Fibroblast of the aortic adventitia (primary cell): ENCODE measurements at places on chromosomes 6 and 20. TPM values are rescaled to one million over a fixed set of nuclear protein-coding genes. Genes with fewer than 3 reads are reported as not detected.

CDC40 gene
- 21.8 and 32.3 TPM in 2 replicates for total RNA-seq

PAX1 gene
- not detected in 2 replicates for total RNA-seq

CLDN20 gene
- not detected in 2 replicates for total RNA-seq

FAM83B gene
- 0.09 TPM in 1 of 2 replicates, not detected in the other for total RNA-seq

CST4 gene
- total RNA-seq: not detected in 2 replicates

TJAP1 gene
- 14.2 and 24.4 TPM in 2 replicates for total RNA-seq

FNDC11 gene
- total RNA-seq: 0.25 and 0.45 TPM in 2 replicates

TRERF1 gene
- 4.8 and 12.0 TPM in 2 replicates for total RNA-seq

SLC22A16 gene
- 0.09 TPM in 1 of 2 replicates, not detected in the other for total RNA-seq

PROKR2 gene
- not detected in 2 replicates for total RNA-seq

THBD gene
- 6.7 and 128 TPM in 2 replicates for total RNA-seq

STMND1 gene
- not detected in 2 replicates for total RNA-seq

ADGRF1 gene
- total RNA-seq: not detected in 2 replicates

TRIM27 gene
- total RNA-seq: 32.7 and 49.7 TPM in 2 replicates
